ENCODE measurements at places on chromosomes 7 and 10.

DNA sequence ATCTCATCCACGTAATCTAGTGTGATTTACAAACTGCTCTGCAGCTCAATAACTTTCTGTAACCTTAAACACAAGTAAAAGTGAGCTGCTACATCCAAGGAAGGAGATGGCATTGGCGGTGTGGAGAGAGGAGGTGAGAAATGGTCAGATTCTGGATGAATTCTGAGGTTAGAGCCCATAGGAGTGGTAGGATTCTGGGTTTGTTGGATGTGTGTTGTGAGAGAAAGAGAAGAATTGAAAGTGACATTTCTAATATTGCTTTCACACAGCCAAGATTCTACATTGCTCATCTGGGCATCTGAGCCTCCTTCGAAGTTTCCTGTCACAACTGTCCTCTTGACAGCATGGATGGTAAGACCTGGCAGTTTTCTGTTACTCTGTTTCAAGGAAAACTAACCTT lies 2.5 kb downstream of the MCM10 start:
- DNase-seq, result no peak

DNA sequence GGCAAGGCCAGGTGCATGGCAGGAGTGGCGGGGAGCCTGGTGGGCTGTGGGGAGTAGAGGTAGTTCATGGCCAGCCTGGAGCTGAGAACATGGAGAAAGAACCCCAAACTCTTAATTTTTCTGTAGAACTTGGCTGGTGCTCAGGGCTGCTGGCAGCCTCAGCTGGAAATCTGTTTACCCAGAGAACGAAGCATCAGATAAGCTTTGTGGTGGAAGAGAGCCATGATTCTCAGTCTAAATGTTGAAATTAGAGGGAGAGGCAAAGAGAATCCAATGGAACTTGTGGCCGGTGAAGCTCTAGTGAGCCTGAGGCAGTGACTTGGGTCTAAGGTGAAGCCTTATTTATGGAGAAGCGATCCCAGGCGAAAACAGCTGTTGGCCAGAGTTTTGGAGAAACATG lies 126.4 kb downstream of the CCDC3 start:
- no peak for DNase-seq

- no peak for DNase-seq
These were observed 84.0 kb downstream of the PTPN20 start for GRCh38 chr10:46995234-46995633.

DNA sequence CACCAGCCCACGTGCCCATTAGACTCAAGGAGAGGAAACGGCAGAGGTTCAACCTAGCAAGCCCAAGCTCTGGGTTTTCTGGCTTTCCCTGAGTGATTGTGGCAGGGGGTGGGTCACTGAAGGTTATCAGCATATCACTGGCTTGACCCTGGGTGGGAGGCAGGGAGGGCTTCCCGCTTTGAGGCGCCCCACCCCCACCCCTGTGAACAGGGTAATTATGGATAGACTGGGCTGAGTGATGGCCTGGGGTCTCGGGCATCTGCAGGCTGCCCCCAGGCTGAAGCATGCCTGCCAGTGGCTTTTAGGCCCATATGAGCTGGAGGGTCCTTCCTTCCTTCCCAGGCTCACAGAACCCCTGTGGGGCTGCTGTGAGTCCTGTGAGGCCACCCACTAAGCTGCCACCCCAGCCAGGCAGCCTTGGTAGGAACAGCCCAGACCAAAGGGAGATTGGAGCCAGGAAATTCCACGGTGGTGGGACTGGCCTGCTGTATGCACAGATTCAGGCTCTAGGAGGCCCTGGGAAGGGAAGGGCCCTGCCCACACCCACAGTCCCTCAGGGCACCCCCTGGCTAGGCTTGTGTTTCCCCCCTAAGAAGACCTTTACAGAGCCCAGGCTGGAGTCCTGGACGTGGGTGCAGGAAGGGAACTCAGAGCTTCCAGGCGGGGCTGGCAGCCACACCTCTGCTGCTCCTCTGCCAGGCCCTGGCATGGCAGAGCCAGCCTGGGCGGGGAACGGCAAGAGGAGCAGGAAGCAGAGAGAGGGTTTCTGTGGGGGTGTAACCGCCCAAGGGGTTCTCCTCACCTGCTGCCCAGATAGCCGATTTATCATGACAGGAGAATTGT lies 33.1 kb downstream of the GPRIN2 start:
- DNase-seq, result no peak

GRCh38 chr7:117835016-117835664 lies 38.1 kb downstream of the CTTNBP2 start:
- no peak for DNase-seq

DNA sequence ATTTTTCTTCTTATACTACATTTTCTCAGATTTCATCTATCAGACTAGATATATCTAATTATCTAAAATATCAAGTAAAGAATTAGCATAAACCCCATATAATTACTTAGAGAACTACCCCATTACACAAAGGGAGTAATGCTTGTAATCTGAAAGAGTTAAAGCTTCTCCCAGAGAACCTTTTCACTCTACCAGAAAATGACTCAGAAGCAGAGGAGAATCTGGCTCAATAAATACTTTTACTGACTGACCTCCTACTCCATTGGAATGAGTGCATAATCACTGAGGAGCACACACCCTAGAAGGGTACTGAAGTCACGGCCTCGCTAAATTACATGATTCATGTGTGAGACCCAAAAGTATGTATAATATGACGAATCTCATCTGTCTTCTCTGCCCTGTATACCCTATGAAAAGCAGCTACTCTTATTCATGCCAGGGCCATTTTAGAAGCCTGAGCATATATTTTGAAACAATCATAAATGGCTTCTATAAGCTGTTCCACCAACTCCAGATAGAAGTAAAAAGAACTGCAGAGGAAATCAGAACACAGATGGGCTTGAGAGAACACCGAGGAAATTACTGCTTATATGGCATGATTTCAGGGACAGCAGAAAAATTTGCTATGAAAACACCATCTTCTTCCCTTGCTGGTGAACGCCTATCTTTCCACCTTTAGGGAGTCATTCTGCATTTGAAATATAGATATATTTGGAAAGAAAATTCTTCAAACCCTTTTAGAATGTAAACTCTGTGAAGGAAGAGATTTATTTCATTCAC lies 32.7 kb downstream of the DNMBP start:
- DNase-seq, result no peak

DNA sequence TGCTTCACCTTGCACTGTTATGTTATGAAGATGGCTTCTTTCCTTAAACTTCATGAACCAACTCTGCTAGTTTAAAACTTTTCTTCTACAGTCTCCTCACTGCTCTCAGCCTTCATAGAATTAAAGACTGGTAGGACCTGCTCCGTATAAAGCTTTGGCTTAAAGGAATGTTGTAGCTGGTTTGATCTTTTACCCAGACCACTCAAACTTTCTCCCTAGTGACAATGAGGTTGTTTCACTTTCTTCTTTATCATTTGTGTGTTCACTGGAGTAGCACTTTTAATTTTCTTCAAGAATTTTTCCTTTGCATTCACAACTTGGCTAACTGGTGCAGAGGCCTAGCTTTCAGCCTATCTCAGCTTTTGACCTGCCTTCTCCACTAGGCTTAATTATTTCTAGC lies 316.4 kb upstream of the RNF32 start:
- DNase-seq, result no peak

- DNase-seq, result no peak
These were observed 105.0 kb upstream of the KLF6 start for GRCh38 chr10:3889961-3890522.

DNA sequence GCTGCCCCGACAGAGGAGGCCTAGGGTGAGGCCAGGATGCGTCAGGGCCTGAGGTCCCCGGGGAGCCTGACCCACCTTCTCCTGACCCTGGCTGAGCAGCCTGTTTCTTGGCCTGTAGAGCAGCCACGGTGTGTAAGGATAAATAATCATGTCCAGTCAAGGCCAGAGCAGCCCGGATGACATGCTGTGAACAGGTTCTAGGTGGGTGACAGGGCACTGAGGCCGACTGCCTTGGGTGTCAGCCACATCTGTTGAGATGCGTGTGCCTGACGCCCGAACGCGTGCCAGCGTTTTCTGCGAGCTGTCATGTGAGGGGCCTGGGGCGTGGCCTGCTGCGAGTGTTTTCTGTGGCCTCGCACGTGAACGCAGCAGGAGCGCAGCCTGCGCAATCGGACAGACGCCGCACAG lies 118.3 kb downstream of the FAM53B start:
- DNase-seq, result no peak

- DNase-seq, result no peak
These were observed 297.3 kb downstream of the EXOC4 start for GRCh38 chr7:133550145-133550544.

- no peak for DNase-seq
These were observed 45.5 kb upstream of the PDZD8 start for GRCh38 chr10:117420768-117421167.

GRCh38 chr10:68251151-68251550 lies 19.2 kb upstream of the ATOH7 start:
- DNase-seq, result no peak

GRCh38 chr7:19567011-19567410 lies 141.8 kb downstream of the POLR1F start:
- DNase-seq, result no peak

DNA sequence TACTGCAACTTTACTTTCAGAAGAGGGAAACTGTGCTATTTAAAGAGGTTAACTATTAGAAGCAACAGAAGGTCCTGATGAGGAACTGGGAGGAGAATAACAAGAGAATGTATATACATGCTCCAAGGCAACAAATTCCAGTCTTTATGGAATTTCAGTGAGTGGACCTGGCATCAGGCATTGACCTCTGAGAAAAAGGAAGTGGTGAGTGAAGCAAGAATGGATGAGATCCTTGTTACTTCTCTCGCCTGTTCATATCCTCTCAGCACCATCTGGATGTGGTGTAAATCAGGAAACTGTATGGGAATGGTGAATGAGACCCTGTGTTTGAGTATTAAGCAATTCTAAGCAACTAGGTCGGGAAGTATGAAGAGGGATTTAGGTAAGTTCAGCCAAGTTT lies 30.3 kb upstream of the KBTBD2 start:
- no peak for DNase-seq

GRCh38 chr10:133279326-133280226 lies 2.9 kb upstream of the ADAM8 start:
- DNase-seq, result no peak

- DNase-seq, result no peak
These were observed 57.4 kb downstream of the MAP3K8 start for GRCh38 chr10:30491204-30491915.

- no peak for DNase-seq
These were observed 109.2 kb downstream of the PPP1R3A start for GRCh38 chr7:113809581-113809980.

DNA sequence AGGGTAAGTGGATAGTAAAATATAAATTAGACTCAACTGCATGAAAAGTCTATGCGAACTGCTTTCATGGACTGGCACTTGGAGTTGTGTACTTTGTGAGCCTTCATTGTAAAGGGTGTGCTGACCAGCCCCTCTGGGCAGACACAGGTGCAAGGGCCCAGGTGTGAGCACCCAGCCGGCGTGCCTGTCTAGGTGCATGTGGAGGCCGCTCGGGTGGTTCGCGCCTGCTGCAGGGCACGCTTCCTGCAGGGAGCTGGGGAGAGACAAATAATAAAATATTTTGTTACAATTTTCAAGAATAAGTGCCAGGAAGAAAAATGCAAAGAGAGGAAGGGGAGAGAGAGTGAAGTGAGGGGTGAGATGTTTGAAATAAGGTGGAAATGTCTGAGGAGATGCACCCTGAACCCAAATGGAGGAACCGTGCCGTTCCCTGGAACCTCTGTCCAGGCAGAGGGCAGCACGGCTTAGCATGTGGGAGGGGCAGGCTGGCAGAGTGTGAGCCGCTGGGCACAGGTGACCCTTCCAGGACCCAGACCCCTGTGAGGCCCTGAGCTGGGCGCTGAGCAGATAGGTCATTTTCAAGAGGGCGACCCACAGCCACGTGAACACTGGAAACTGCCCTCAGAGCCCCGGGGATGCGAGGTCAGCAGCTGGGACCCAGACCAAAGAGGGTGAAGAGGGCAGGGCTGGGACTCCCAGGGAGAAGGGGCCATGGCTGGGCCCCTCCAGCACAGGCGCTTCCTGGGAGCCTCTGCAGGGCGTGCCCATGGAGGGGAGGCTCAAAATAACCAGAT lies 28.7 kb downstream of the RNF32 start:
- no peak for DNase-seq

DNA sequence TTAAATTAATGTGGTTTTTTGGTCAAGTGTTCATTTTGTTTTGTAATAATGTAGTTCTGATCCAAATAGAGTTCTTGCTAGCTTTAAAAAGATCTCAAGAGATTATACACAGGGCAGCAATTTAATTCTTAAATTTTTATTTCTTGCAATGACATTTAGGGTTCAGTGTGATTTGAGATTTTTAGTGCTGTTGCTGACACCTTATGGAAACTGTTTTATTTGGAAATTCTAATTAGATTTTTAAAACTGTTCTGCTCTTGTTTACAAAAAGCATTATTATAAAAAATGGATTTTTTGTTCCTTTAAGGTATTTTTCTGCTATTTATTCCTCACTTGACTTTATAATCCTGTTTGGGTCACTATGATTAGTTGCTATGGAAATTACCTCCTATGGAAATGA lies 72.1 kb downstream of the RTKN2 start:
- DNase-seq, result no peak

DNA sequence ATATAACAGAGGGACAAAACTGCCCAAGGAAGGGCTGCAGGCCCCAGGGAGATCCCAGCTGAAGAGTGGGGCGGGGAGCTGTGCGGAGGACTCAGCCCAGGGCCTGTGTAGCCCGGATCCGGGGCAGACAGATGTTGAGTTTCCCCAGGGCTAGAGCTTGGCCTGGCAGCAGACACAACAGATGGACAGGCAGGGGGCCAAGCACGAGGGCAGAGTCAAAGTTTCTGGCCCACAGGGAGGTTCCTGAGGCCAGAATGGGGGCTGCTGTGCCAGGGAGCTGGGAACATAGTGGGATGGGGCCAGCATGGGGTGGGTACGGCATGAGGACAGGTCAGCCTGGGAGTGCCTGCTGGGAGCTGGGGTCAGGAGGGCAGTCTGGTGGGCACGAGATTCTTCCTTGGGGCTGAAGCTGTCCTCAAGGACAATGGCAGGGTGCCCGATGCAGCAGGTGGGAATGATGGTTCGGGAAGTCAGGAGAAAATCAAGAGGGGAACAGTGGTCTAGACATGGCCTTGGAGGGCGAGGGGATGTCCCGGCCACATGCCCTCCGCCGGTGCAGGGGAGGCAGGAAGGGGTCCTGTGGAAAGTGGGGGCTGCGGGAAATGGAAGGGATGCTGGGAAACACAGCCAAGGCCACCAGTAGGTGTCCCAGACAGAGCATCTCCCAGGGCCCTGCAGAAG lies 519.1 kb upstream of the FOXK1 start:
- no peak for DNase-seq

DNA sequence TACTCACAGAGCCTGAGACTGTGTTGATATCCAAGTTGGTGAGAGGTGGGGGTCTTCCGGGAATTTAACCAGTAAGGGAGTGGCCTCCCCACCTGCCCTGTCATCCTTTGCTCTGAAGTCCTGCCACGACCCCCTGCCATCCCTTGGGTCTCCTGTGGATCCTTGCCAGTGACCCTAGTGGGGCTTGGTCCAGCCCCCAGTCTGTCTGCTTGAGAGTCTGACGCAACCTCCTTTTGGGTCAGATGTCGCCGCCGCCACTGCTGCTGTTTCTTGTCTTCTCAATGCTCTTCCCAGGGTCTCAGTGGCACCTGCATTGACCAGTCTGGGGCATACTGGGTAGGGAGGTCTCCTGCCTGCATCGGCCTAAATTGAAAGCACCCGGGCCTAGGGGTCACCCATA lies 28.8 kb downstream of the PAX2 start:
- DNase-seq, result no peak
